ENCODE measurements at places on chromosomes 7 and 10.

DNA sequence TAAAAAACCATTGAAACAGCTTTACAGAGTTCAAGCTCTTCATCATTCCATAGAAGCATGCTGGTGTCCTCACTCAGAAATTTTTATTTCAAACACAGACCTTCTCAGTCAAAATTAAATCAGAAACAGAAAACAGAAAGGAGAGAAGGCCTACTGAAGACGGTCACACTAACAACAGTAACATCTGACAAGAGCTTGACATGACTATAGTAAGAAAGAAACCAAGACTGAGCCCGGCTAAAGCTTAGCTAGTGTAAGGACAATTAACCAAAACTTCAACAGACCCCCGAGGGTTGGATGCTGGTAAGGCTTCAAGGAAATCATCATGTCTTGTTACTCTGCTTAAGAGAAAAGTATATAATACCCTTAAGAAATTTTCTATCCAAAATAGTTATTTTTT is 38.6 kb downstream of the MTPN start:
- DNase-seq, result no peak

GRCh38 chr10:126640401-126640800 is 30.1 kb downstream of the C10orf90 start:
- DNase-seq, result no peak

DNA sequence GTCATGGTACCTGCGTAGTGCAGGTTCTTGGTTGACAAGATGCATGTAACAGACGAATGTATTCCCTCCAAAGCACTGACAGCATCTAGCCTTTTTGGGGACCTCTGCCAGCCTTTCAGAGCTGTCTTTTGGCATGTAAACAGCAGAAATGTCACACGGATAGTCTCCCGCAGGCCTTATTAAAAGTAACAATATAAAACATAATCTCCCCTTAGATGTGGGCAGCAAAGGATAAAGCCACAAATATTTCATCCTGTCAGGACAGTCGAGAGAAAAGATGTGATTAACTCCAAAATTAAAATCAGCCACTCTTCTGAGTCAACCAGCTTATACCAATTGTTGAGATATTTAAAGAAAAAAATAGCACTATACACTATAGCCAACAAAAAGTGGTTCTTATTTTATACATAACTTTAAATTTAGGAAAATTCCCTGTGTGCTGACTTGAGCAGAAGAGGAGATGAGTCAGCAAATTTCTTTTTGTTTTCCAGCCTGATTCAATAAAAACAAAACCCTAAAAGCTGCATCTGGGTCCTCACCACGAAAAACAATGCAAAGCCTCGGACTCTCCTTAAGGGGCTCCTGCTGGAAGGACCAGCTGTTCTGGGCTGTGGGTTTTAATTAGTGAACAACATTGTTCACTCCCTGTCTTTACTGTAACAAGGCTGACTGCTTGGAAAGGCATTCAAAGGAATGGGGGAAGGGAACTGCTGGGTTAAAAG is 240.2 kb downstream of the ADAM12 start:
- DNase-seq, result no peak

DNA sequence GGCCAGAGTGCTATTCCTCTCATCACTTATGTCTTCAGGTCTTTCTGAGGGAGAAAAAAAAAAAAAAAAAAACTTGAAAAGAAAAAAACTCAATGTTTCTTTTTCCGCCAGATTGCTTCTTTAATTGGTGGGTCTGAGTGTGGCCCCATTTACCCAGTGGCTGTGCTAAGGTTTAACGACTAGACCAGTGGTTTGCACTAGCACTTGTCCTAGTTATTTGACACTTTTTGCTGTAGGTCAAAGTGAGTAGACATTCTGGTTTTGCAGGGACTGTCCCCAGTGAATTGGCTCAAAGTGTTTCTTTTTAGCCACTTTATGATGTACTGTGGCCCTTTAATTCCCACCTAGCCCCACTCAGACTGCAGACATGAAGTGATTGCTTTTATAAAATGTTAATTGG is 273.3 kb downstream of the PTEN start:
- DNase-seq, result no peak

DNA sequence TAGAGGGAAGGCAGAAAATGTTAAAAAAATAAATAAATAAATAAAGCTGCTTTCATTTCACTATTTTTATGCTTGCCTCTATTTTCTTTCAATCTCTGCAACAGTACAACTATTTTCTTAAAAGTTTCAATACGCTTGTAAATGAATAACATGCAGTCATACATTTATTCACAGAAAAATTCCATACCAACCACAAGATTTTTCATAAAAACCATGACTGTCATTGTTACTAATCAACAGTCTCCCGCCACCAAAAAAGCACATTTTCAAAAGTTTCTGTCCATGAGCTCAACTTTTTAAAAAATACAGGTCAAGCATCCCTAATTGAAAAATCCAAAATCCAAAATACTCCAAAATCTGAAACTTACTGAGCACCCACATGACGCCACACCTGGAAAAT is 5.3 kb downstream of the PARD3 start:
- DNase-seq, result no peak

Measured in NCI-H2107 (cell line).